ENCODE measurements at places on chromosomes 3 and 15.
A peak's percentile ranks its signal among the peaks of the same experiment; 100 is the strongest.

DNA sequence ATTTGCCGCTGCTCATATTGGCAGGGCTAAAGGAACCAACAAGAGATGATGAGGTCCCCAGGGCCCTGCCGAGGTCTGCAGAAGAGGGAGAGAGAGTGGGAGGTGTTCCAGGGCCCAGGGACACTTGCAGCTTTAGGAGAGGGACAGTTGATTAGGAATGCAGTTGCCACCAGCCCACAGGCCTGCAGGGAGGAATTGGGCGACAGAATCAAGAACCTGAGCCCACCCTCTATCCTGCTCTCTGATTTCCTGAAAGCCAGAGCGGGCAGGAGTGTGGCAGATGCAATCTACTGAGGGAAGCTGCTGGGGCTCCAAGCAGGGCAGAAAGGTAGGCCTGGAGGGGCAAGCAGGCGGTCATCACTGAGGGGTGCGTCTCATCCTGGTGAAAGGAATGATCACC, 12.1 kb upstream of the PRR23E start:
- H3K36me3 ChIP-seq: no peaks in the 10 kb centered on the region
- H3K4me1 ChIP-seq: no peaks in the 10 kb centered on the region
- H3K27me3 ChIP-seq: no peaks in the 10 kb centered on the region
- no peak overlapping the region for H3K27ac ChIP-seq

- peaks cover 1% of the 10 kb centered on the region for H3K36me3 ChIP-seq
- H3K4me1 ChIP-seq: no peaks in the 10 kb centered on the region
These were observed 16.7 kb downstream of the DCBLD2 start for GRCh38 chr3:98884675-98885371.

- no peaks in the 10 kb centered on the region for H3K27me3 ChIP-seq
- H3K27ac ChIP-seq: no peak overlapping the region
- DNase-seq: no peak
- H3K4me3 ChIP-seq: no peak overlapping the region
- H3K36me3 ChIP-seq: no peaks in the 10 kb centered on the region
These were observed 129.7 kb downstream of the TJP1 start for GRCh38 chr15:29692527-29692926.

DNA sequence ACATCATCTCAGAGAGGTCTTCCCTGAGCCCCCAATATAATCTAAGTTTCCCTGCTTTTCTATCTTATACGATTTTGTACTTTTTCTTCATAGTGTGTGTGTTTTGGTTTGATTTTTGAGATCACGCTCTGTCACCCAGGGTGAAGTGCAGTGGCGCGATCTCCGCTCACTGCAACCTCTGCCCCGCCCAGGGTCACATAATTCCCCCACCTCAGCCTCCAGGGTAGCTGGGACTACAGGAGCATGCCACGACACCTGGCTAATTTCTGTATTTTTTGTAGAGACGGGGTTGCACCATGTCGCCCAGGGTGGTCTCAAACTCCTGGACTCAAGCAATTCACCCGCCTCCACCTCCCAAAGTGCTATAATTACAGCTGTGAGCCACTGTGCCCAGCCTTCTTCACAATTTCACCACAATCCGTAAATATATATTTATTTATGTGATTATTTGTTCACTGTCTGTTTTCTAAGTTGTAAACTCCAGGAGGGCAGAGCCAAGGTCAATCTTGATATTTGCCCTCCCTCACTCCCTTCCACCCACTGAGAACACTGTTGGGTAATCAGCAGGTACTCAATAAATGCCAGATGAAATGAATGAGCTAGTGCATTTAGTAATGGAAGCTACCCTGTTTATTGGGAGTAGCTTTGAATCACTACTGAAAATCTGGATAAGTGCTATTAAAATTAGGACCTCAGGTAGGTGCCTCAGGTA, 547 bp upstream of the KNSTRN start:
- no peak for DNase-seq
- H3K27me3 ChIP-seq: no peaks in the 10 kb centered on the region
- peaks cover 25% of the 10 kb centered on the region for H3K4me1 ChIP-seq
- H3K4me3 ChIP-seq: peak overlapping the region; percentile 65
- H3K27ac ChIP-seq: peak overlapping the region; percentile 59

GRCh38 chr3:141094790-141095545, 43.8 kb downstream of the SPSB4 start:
- no peak overlapping the region for H3K27ac ChIP-seq
- DNase-seq: no peak
- H3K4me3 ChIP-seq: no peak overlapping the region
- H3K27me3 ChIP-seq: no peaks in the 10 kb centered on the region

GRCh38 chr3:87047852-87048251, 56.9 kb upstream of the VGLL3 start:
- H3K4me1 ChIP-seq: no peaks in the 10 kb centered on the region
- no peak overlapping the region for H3K27ac ChIP-seq
- H3K36me3 ChIP-seq: no peaks in the 10 kb centered on the region

DNA sequence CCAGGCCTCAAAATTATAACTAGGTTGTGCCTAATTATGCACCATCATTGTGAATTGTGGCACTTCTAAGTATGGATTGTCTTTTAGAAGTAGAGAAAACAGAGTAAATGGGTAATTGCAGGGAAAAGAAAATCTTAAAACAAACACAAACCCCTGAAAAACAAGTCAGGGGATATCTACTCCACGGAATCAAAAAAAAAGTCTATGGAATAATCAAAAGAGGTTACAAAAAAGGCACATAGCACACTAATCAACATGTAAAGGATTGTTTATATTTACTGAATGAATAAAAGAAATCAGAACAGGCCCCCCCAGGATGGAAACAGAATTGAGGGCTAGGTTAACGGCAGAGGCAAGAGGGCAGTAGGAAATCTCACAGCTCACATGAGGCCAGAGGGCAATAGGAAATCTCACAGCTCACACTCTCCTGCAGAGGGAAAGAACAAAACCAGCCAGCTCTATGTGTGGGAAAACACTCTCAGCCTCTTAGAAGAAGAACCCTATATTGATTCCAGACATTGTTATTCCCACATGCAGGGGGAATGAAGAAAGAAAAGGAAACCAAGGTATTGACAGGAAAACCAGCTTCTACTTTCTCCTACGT, 72.7 kb upstream of the FNDC3B start:
- no peaks in the 10 kb centered on the region for H3K27me3 ChIP-seq
- H3K36me3 ChIP-seq: no peaks in the 10 kb centered on the region
- no peak overlapping the region for H3K4me3 ChIP-seq
- no peaks in the 10 kb centered on the region for H3K4me1 ChIP-seq

DNA sequence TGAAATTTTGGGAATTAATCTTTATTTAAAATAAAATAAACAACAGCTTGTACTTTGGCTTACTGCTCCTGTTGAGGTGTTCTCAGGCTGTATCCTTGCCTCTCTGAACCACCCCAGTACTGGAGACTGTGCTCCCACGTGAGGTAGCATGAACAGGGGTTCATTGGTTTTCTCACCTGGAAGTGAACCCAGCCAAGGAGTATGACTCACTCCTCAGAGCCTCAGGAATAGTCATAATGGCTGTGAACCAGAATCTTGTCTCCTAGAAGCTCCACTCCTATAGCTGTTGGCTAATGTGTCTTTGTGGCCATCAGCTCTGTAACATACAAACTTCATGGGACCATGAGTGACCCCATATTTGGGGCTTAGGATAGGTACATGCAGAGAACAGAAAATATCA, 122.5 kb upstream of the ST8SIA2 start:
- H3K4me3 ChIP-seq: no peak overlapping the region
- peaks cover 8% of the 10 kb centered on the region for H3K27me3 ChIP-seq
- no peaks in the 10 kb centered on the region for H3K36me3 ChIP-seq
- no peaks in the 10 kb centered on the region for H3K4me1 ChIP-seq

- no peaks in the 10 kb centered on the region for H3K4me1 ChIP-seq
- H3K27me3 ChIP-seq: no peaks in the 10 kb centered on the region
- peaks cover 19% of the 10 kb centered on the region for H3K36me3 ChIP-seq
- no peak overlapping the region for H3K27ac ChIP-seq
- H3K4me3 ChIP-seq: no peak overlapping the region
These were observed 125.4 kb upstream of the CCDC54 start for GRCh38 chr3:107251819-107252218.

- peaks cover 81% of the 10 kb centered on the region for H3K36me3 ChIP-seq
- H3K4me1 ChIP-seq: no peaks in the 10 kb centered on the region
- no peak overlapping the region for H3K27ac ChIP-seq
- DNase-seq: no peak
- H3K27me3 ChIP-seq: no peaks in the 10 kb centered on the region
- no peak overlapping the region for H3K4me3 ChIP-seq
These were observed 78.4 kb downstream of the MME start for GRCh38 chr3:155158346-155159037.

- no peak for DNase-seq
- no peak overlapping the region for H3K27ac ChIP-seq
- no peaks in the 10 kb centered on the region for H3K27me3 ChIP-seq
- H3K36me3 ChIP-seq: no peaks in the 10 kb centered on the region
- H3K4me3 ChIP-seq: no peak overlapping the region
These were observed 229.4 kb downstream of the FEZF2 start for GRCh38 chr3:62143843-62144450.

- H3K27me3 ChIP-seq: no peaks in the 10 kb centered on the region
- no peaks in the 10 kb centered on the region for H3K4me1 ChIP-seq
- H3K27ac ChIP-seq: no peak overlapping the region
- no peaks in the 10 kb centered on the region for H3K36me3 ChIP-seq
- DNase-seq: no peak
These were observed 381.4 kb downstream of the NTRK3 start for GRCh38 chr15:87874896-87875711.

- H3K27me3 ChIP-seq: no peaks in the 10 kb centered on the region
- no peak overlapping the region for H3K4me3 ChIP-seq
- no peak for DNase-seq
- no peaks in the 10 kb centered on the region for H3K36me3 ChIP-seq
- no peaks in the 10 kb centered on the region for H3K4me1 ChIP-seq
These were observed 4.3 kb upstream of the CCDC50 start for GRCh38 chr3:191324936-191325335.

GRCh38 chr3:18195836-18196235, 229.3 kb downstream of the SATB1 start:
- no peak for DNase-seq
- no peak overlapping the region for H3K27ac ChIP-seq
- H3K27me3 ChIP-seq: no peaks in the 10 kb centered on the region
- no peak overlapping the region for H3K4me3 ChIP-seq
- no peaks in the 10 kb centered on the region for H3K36me3 ChIP-seq

GRCh38 chr3:10672422-10672821, 143.6 kb upstream of the SLC6A11 start:
- H3K27me3 ChIP-seq: no peaks in the 10 kb centered on the region
- no peaks in the 10 kb centered on the region for H3K4me1 ChIP-seq
- H3K27ac ChIP-seq: no peak overlapping the region

GRCh38 chr3:174949523-174949922, 90.4 kb downstream of the NAALADL2 start:
- no peak for DNase-seq
- no peak overlapping the region for H3K27ac ChIP-seq
- H3K36me3 ChIP-seq: no peaks in the 10 kb centered on the region
- no peak overlapping the region for H3K4me3 ChIP-seq
- no peaks in the 10 kb centered on the region for H3K4me1 ChIP-seq

DNA sequence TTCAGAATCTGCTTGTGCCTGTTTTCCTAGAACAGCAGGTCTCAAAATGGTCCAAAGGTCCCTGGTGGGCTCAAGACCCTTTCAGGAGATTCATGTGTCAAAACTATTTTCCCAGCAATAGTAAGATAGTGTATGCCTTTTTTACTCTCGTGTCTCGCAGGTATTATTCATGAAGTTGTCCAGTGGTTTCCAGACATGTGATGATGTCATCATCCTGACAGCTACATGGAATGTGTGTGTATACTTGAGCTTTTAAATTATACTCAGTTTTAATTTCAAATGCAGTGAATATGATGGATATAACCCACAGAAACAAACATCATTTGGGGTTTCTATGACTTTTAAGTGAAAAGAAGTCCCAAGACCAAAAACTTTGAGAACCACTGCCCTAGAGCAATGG, 288.6 kb downstream of the NTRK3 start:
- DNase-seq: no peak
- no peaks in the 10 kb centered on the region for H3K36me3 ChIP-seq
- H3K4me3 ChIP-seq: no peak overlapping the region
- H3K27ac ChIP-seq: no peak overlapping the region

DNA sequence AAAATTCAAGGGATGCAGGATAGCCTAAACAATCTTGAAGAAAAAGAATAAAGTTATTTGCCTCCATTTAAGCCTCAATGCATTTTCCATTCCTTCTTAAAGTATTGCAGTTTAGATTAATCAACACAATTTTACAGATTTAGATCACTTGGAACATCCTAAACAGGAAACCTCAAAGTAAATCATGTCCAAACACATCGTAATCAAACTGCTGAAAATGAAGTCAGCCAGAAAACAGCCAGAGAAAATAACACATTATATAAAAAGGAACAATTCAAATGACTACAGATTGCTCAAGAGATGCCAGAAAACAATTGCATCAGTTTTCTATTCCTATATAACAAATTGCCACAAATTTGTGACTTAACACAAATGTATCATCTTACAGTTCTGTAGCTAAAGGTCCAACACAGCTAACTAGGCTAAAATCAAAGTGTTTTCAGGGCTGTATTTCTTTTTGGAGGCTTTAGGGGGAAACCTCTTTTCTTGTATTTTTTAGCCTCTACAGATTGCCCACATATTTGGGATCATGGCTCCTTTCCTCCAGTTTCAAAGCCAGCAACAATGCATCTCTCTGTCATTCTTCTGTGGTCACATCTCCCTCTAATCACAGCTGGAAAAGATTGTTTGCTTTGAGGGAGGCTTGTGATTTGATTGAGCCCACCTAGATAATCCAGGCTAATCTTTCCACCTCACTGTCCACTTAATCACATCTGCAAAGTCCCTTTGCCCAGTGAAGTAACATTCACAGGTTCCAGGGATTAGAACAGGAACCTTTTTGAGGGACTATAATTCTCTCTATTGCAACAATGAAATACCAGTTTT, 543.3 kb upstream of the UBE2E2 start:
- DNase-seq: no peak
- no peaks in the 10 kb centered on the region for H3K27me3 ChIP-seq
- H3K27ac ChIP-seq: no peak overlapping the region
- no peak overlapping the region for H3K4me3 ChIP-seq
- no peaks in the 10 kb centered on the region for H3K36me3 ChIP-seq
- no peaks in the 10 kb centered on the region for H3K4me1 ChIP-seq

GRCh38 chr15:77067691-77068367, 3.1 kb downstream of the TSPAN3 start:
- H3K4me1 ChIP-seq: peaks cover 28% of the 10 kb centered on the region
- no peak overlapping the region for H3K4me3 ChIP-seq
- no peaks in the 10 kb centered on the region for H3K36me3 ChIP-seq
- no peaks in the 10 kb centered on the region for H3K27me3 ChIP-seq
- no peak for DNase-seq

GRCh38 chr3:171407759-171408158, 52.4 kb downstream of the TNIK start:
- no peak overlapping the region for H3K4me3 ChIP-seq
- no peak overlapping the region for H3K27ac ChIP-seq
- peaks cover 4% of the 10 kb centered on the region for H3K27me3 ChIP-seq
- no peaks in the 10 kb centered on the region for H3K36me3 ChIP-seq

- H3K27ac ChIP-seq: no peak overlapping the region
- peaks cover 22% of the 10 kb centered on the region for H3K27me3 ChIP-seq
- H3K4me1 ChIP-seq: 0 out of 2 replicates have a peak, but pooled peaks cover 3% of the 10 kb centered on the region
- no peak for DNase-seq
- no peak overlapping the region for H3K4me3 ChIP-seq
These were observed 7.5 kb upstream of the STRA6 start for GRCh38 chr15:74209997-74210671.

Data from DND-41 (cell line).